ENCODE measurements at places on chromosomes 3 and 15.

DNA sequence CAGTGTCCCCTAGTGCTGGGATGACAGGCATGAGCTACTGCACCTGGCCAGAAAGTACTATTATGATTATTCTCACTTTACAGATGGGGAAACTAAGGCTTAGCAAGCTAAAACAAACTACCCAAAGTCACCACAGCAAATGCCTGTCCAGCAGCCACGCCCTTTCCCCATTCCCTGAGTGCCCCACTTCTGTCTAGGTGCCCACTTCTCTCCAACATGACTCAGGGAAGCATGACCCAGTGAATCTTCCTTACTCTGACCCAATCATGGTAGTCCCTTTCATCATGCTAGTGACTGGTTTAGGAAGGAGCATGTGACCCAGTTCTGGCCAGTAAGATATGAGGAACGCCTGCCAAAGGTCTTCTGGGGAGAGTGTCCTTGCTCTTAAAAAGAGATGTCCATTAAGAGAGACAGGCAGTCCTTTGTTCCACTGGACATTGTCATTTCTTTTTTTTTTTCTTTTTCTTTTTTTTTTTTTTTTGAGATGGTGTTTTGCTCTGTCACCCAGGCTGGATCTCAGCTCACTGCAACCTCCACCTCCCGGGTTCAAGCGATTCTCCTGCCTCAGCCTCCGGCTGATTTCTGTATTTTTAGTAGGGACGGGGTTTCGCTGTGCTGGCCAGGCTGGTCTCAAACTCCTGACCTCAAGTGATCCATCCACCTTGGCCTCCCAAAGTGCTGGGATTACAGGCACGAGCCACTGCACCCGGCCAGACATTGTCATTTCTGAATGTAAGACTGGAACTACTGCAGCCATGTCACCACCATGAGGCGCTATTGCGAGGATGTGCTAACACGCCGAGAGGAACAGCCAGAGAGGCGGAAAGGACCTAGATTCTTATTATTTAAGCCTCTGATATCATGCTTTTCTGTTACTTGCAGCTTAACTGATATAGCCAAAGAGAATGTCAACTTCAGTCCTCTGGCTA is 19.8 kb downstream of the MEGF11 start:
- no peak for DNase-seq

DNA sequence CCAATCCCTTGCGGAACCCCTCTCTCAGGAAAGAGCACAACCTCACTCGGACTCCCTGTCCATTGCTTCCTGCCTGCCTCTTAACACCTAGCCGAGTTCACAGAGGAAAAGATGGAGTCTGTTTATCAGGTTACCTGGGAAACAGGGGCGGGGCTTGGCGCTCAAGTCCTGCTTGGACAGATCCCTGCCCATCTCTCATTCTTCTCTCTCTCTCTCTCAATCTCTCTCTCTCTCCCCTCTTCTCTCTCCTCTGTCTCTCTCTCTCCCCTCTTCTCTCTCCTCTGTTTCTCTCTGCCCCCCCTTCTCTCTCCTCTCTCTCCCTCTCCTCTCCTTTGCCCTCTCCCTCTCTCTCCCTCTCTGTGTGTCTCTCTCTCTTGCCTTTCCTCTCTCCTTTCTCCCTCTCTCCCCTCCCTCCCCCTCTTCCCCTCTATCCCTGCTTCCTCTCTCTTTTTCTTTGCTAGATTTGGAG is at the start of gene EFHB:
Gene EFHB, minus strand, starts transcription at position 120 of the 469 bp plus-strand sequence. CDS start 199 bp downstream, outside the sequence.
- DNase-seq, result no peak

DNA sequence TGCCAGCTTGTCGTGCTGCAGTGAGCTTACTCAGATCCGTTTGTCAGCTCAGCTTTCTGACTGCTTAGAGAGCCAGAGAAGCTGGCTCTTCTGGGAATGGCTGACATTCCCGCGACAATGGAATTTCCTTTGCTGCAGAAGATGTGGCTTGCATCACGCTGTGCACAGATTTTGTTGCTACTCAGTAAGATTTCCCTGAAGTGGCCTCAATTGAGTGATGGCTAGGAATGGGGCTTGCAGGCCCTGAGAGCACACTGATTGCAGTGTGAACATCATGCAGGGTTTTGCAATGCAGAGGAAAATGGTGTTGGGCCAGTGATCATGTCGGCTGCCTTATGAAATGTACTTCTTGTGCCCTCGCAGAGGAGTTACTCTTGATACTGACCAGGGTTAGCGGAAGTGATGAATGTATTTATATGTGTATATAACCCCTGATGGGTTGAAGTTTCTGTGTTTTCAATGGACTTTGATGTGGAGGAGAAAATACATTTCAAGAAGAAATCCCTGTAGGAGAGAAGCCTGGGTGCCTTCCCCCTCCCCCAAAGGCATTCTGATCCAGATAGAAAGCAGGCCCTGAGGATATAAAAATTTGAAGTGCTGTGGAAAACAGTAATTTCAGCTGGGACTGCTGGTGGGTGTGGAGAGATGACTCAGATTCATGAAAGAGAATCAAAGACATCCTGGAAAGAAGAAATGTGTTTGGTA is 102.5 kb upstream of the PDZRN3 start:
- no peak for DNase-seq

GRCh38 chr3:193229851-193230420 is 11.1 kb upstream of the PLAAT1 start:
- DNase-seq, result no peak
